ENCODE measurements at places on chromosomes 5 and 9.

GRCh38 chr5:159552751-159553150 lies 222.5 kb upstream of the IL12B start:
- no peak for DNase-seq

GRCh38 chr9:91783876-91784672 lies 166.0 kb downstream of the ROR2 start:
- DNase-seq: no peak

DNA sequence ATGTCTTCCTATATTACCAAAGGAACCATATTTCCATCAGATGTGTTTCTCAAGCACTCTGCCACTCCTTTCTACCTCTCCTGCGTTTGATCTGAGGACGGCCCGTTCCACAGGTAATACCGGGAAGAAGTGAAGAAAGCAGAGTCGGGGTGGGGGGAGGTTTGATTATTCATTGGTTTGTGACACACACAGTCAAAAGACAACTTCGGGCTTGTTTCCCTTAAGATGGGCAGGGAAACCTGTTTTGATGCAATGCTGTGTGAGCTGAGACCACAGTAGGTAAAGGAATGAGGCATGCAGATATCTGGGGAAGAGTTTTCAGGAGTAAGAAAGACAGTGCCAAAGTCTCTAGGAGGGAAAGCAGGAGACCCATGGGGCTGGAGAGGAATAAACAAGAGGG lies 54.0 kb downstream of the BOD1 start:
- DNase-seq: no peak

DNA sequence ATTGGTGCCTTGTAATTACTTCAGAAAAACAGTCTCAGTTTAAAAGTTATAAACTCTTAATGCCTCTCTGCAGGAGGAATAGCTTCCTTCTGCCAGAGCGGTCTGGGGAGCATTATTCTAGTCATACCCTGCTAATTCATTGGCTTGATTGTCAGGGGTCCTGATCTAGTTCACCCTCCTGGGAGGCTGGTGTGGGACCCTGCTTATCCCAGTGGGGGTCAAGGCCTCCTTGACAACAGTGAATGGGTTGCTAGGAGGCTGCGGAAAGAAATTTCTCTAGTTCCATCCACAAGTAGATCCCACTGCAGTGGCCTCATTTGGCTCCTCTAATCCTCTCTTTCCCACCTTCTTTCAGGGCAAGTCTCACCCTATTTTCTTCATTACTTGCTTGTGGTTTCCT lies 105.7 kb downstream of the TMC1 start:
- DNase-seq: no peak

- DNase-seq: peak; percentile 13
Observed at GRCh38 chr5:41843456-41844370, 26.5 kb downstream of the OXCT1 start.

DNA sequence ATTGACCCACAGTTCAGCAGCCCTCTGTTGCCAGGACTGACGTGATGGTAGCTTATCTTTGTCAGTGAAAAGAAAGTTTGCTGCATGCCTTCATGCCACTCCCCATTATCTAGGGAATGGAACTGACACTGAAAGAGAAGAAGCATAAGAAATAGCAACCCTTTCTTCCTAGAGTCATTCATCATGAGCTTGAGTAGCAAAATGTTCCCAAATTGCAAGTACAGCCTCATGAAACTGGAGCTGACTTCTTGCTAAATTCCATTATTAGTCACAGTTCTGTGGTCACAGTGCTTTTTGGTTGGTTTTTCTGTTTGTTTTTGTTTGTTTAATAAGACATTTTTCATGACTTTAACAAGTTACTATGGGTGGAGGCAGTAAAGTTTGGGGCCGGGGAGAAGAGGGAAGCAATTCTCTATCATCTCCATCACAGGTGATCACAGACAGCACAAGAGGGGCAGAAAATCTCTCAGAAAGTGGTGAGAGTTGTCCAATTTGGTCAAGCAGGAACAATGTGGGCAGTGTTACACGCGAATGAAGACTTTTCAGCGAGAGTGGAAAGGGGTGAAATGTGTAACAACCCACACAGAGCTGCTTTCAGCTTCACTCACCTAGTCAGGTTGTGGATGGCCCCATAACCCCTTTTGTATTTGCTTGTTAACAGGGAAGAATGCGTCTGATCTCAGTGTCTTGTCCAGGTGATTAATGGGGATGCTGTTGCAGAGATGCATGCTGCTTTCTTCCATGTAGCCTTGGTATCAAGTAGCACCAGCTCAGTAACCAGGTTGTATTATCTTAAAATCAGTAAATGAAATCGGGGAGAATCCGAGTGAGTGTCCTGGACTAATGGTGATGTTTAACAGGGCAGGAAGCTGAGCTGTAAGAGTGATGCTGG lies 440.4 kb downstream of the DMRT2 start:
- no peak for DNase-seq

Data from SW 1271 (cell line).